SK-N-MC (cell line): ENCODE measurements at places on chromosomes 3 and 15.
A peak's percentile ranks its signal among the peaks of the same experiment; 100 is the strongest.

- no peak for DNase-seq
Observed at GRCh38 chr3:37392957-37393356, 218.6 kb upstream of the LRRFIP2 start.

GRCh38 chr3:157667493-157667892, 164.3 kb upstream of the VEPH1 start:
- DNase-seq = no peak

DNA sequence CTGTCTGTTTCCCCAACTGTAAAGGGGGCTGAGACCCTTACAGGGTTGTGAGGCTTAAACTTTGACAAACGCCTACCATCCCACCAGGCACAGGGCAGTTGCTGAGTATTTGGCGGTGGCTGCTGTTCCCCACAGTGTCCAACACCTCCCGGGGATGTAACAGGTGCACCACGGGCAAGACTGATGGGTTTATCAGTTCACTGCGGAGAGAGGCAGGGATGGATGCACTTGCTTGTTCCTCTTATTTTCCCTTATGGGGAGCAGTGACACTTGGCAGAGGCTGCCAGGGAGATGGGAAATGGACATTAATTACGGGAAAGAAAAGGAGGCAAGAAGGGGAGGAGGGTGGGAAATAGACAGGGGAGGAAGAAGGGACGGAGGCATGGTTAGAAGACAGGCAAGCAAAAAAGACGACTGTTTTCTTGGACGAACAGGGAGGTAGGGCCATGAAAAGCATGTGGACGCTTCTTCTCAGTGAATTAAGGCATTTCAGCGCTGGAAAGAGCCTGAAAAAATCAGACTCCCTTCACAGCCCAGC, 16.6 kb upstream of the ADIPOQ start:
- no peak for DNase-seq

DNA sequence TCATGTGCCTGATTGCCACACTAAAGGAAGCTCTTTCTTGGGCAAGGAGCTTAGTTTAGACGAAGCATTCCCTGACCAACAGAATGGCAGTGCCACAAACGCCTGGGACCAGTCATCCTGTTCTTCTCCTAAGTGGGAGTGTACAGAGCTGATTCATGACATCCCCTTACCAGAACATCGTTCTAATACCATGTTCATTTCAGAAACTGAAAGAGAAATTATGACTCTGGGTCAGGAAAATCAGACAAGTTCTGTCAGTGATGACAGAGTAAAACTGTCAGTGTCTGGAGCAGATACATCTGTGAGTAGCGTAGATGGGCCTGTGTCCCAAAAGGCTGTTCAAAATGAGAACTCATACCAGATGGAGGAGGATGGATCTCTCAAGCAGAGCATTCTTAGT, 18.4 kb downstream of the SENP5 start:
- DNase-seq = no peak

GRCh38 chr3:182375916-182376315, 417.4 kb upstream of the ATP11B start:
- DNase-seq = no peak

- no peak for DNase-seq
Observed at GRCh38 chr3:42066516-42067181, 24.5 kb upstream of the TRAK1 start.

- no peak for DNase-seq
Observed at GRCh38 chr3:32009957-32010356, 28.4 kb downstream of the ZNF860 start.

- DNase-seq = no peak
Observed at GRCh38 chr3:134150476-134150875, 100.2 kb downstream of the RYK start.

GRCh38 chr3:104257486-104257885, 1109.2 kb upstream of the ALCAM start:
- DNase-seq = no peak

GRCh38 chr3:188194332-188194731, 40.4 kb downstream of the LPP start:
- no peak for DNase-seq

- no peak for DNase-seq
Observed at GRCh38 chr15:68367992-68368391, 64.0 kb downstream of the ITGA11 start.

DNA sequence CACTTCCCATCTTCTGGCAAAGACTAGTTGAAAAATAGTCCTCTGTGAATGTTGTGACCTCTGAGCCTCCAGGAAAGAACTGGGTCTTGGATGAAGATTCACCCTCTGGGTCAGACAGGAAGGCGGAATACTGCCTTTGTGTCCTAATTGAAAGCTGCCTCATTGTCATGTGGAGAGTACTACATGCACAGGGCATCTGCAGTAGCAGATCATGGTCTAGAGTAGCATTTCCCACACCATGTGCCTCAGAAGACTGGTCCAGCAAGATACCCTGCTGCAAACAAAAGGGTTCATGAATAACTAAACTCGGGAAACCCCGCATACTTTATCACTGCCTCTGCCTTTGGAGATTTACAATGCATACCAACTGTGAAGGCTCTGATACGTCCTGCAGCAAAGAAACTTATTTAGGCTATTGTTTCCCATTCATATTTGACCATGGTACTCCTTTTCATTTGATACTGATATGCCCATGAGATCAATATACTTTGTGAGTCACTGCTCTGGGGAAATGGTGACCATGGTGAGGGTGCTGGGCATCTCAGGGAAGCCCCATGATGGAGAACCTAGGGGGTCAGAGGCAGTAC, 22.7 kb downstream of the IRAK2 start:
- DNase-seq = no peak

GRCh38 chr15:28933710-28934445, 48.1 kb downstream of the APBA2 start:
- DNase-seq = no peak

- DNase-seq = peak; percentile 55
Observed at GRCh38 chr3:98817547-98818041, 54.5 kb downstream of the ST3GAL6 start.
